ENCODE measurements at places on chromosomes 2 and 18. TPM values are rescaled to one million over a fixed set of nuclear protein-coding genes. Genes with fewer than 3 reads are reported as not detected.

- DNase-seq, result no peak
These were observed 6.8 kb upstream of the SNED1 start for GRCh38 chr2:240991378-240992263.

- no peak for DNase-seq
These were observed 133.6 kb upstream of the XPO1 start for GRCh38 chr2:61671561-61672315.

DNA sequence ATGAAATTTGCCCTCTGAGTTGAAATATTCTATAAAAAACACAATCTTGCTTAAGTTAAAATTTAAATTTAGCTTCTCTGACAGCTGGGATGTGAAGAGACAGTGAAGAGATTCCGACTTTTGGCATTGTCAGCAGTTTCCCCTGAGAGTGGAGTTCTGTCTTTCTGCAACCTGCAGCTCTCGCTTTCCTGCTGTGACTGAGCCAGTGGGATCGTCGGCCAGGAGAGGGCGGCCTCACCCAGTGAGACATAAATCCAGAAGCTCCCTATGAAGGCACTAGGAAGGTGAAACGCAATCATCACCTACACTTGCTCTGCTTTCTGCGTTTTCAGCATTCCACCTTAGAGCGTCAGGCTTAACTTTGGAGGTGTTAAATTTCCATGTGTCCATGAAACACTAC is 75.4 kb upstream of the HNMT start:
- DNase-seq, result peak; percentile 40

DNA sequence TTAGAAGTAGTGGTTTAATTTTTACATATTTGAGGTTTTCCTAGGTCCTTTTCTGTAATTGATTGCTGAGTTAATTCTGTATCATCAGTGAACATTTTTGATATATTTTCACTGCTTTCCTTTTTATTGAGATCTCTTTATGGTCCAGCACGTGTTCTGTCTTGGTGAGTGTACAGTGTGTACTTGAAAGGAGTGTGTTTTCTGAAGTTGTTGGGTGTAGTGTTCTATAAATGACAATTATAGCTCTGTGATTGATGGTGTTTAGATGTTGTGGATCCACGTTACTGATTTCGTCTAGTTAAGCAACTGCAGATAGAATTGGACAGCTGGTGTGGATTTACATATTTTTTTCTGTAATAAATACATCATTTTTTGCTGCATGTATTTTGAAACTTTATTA is 32.7 kb downstream of the AGFG1 start:
- no peak for DNase-seq

- DNase-seq, result no peak
These were observed 324.8 kb upstream of the CHAC2 start for GRCh38 chr2:53442783-53443182.

DNA sequence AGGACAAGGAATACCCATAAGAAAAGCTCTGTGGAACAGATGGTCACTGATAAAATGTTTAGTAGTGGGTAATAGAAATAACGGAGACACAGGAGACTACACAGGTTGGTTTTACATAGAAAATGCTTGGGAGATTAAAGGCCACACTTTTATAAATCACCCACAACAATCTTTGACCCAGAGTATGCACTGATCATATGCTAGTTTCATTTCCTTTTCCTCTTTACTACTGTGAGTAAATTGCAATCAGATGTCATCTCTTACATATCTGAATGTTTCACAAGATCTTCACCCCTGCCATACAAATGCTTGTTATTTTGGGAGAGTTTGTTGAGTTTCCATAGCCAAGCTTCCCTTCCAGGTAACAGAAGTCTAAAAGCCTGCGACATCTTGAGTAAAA is 978.4 kb upstream of the KLHL29 start:
- no peak for DNase-seq

- no peak for DNase-seq
These were observed 156.2 kb downstream of the CCDC148 start for GRCh38 chr2:158300394-158300793.

GRCh38 chr2:192201116-192201515 is 6.4 kb upstream of the TMEFF2 start:
- no peak for DNase-seq

GRCh38 chr2:25891672-25892071 is 13.4 kb upstream of the ASXL2 start:
- no peak for DNase-seq

DNA sequence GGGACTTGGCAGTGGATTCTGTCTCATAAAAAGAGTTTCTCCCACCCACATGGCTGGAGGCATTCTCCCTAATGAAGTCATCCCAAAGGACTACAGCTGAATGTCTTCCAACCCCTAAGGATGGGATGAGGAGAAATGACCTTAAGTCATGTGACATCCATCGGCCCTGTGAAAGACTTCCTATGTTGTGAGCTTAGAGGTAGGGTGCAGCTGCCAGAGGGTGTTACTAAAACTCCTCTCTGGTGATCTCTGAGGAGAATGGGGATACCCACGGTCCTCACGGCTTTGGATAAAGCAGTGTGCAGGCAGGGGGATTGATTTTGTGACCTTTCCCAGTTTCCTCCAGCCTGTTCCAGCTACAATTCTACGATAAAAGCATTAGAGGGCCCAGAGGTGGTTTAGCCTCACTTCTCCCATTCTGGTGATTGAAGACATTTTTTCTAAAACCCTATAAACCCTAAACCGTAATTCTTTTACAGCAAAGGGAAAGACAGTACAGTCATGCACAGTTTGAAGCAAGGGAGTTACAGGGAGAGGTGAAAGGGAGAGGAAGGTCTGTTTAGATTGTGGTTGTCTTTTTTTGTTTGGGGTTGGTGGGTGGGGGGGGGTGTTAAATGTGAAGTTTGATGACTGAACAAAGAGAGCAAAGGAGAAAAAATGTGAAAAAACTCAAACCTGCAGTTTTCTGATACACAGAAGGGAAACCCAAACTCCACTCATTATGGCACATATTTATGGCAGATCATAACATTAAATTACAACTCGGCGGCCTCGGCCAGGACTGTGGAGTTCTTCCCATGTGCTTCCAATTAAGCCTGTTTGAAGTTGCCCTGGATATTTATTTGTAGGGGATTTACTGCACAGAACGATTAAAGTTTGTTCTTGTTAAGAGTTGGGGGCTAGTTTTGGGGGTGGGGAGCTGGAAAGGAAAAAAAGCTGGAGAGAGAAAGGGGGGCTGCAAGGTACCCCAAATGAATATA is 26.6 kb upstream of the SLC14A2 start:
- no peak for DNase-seq

DNA sequence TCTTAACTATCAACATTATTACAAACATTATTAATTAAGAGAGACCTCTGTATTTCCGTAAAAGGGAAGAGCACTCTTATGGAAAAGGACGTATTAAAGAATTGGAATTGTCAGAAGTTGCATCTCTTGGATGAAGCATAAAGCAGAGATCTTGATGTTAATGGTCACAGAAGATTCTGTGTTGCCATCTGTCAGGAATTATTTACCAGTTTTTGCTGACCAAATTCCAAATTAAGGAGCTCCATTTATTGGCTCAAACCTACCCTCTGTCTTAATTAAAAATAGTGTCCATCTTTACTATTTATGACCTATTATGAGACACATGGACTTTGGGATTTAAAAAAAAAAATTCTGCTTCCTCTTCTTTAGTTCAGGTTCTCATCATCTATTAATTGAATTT is 232.1 kb downstream of the ARHGAP15 start:
- DNase-seq, result no peak

DNA sequence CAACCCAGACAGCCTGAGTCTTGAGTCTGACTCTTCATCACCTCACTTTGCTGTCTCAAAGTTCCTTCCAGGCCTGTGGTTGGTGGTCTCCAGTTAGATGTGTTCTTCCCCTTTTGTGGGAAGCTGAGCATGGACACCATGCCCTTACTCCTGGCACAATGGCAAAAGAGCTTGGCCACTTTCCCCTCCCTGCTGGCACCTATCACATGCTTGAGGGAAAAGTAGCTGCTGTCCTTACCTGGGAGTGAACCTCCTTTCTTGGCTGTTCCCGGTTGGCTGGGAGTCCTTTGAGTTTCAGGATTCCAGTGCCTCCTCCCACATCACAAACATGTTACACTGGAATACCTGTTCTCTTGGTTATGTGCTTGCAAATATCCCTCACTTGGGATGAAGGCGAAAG is 97.8 kb downstream of the GATA6 start:
- no peak for DNase-seq

- no peak for DNase-seq
These were observed 419.6 kb upstream of the POU3F3 start for GRCh38 chr2:104434318-104434792.

DNA sequence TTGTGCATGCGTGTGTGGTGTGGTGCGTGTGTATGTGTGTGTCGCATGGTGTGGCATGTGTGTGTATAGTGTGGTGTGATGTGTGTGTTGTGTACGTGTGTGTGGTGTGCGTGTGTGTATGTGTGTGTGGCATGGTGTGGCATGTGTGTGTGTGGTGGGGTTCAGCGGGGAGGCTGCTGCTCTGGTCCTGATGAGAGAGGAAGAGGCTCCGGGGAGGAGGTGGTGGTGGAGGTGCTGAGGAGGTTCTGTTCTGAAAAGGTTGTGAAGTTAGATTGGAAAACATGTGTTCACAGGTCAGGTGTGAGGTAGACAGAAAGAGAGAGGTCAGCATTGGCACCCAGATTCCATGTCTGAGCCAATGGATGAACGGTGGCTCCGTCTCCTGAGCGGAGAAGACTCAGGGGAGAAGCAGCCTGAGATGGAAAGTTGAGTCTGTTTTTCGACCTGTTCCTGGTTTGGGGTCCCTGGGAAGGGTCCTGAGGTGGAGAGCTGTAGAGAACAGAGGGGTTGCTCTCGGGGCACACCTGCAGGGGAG is 67.2 kb upstream of the HDAC4 start:
- no peak for DNase-seq

GRCh38 chr2:64727843-64728463 is 74.2 kb upstream of the SERTAD2 start:
- no peak for DNase-seq

Gene REG1B
- not detected for total RNA-seq

Gene NBAS
- total RNA-seq, result 61.6 TPM

Gene PMAIP1
- 4.6 TPM for total RNA-seq
